A549 treated with Mapracorat at 1 μM for 4 hours (cell line): ENCODE measurements at places on chromosomes 2 and 18. TPM values are rescaled to one million over a fixed set of nuclear protein-coding genes. Genes with fewer than 3 reads are reported as not detected.

The LCT gene
- 0.05 to 0.06 TPM in 2 of 5 replicates, not detected in the others for total RNA-seq

The DSG2 gene
- 44.3 to 68.1 TPM (median 62.4 TPM) in 5 replicates for total RNA-seq

The KCNE4 gene
- total RNA-seq, result 0.43 to 0.56 TPM (median 0.50 TPM) in 5 replicates

The TCF23 gene
- total RNA-seq, result not detected in 5 replicates
